ENCODE measurements at places on chromosomes 2 and 18.

DNA sequence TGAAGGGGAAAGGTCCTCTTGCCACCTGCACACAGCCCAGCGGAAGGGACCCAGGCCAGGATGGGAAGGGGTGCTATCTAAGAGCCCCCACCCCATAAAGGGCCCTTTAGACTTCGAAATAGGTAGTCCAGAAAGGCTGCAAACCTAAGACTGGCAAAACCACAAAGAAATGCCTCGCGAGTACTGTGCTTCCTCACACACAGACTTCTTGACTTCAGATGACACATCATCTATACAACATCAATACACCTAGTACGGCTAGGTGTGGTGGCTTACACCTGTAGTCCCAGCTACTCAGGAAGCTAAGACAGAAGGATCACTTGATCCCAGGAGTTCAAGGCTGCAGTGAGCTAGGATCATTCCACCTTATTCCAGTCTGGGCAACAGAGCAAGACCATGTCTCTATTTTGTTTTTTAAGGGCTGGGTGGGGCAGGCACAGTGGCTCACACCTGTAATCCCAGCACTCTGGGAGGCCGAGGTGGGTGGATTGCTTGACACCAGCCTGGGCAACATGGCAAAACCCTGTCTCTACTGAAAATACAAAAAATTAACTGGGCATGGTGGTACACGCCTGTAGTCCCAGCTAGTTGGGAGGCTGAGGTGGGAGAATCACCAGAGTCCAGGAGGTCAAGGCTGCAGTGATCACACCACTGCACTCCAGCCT is 125.8 kb downstream of the CABLES1 start:
- DNase-seq = no peak

DNA sequence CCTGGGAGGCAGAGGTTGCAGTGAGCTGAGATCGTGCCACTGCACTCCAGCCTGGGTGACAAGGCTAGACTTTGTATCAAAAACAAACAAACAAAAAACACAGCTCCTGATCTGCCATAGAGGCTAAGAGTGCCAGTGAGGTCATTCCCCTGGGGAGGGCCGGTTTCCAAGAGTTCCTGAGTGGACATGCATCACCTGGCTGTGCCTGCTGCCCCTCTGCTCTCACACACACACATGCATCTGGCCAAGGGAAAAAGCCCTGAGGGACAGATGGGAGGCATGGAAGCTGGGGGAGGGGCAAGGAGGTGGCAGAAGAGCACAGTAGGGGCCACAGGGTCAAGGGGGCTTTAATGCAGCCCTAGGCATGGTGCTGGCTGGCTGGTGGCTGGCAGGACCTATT is 60.4 kb downstream of the ZBTB7C start:
- DNase-seq = no peak

DNA sequence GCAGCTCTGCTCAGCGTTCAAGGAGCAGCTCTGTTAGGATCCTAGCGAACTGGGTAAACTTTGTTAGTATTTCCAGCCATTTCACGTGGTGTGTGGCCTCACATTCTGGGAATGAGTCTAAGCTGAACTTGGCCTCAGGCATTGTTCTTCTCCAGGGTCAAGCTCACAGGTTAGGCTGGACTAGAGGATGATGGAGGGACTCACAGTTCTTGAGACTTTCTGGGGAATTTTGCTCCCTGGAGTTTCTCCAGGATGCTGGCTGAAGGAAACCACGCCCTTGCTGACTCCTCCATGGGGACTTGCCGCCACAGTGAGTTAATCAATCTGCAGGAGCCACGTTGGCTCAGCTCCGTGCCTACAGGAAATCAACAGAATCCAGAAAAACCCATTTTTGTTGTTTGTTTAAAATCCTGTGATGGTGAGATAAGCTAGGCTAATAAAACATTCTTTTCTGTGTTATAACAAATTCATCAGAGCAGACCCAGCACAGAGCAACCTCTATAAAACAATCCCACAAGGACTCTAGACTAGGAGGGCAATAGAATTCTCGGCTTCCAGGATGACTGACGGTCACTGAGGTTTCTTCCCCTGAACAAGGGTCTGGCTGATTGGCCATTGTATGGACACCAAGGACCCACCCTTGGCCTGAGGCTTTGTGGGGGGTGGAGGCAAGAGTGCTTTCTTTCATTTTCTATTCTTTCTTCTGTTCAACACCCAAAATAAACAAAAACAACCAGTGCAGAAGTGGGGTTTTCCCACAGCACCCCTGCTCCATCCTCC is 12.6 kb downstream of the CNDP1 start:
- no peak for DNase-seq

DNA sequence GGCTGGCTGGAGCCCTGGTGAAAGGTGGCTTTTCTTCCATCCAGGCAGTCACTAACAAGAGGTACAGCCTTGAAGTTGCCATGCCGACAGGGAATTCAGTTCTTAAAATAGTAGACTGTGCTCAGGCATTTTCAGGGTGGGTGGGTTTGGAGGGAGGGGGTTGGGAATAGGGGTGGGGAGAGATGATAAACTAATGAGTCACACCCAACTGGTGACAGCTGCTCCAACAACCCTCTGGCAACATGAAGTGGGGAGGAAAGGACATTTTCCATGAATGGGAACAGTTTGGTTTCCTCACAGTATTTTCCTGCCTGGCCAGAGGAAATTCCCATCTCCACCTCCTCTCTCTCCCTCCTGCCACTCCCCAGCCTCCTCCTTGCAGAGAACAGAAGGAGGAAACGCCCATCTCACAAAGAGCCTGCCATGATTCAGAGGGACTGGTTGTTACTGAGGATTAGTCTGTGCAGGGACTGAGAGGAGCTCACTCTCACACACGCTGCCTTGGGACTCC is 113.0 kb upstream of the SLC1A4 start:
- DNase-seq = peak; percentile 44

DNA sequence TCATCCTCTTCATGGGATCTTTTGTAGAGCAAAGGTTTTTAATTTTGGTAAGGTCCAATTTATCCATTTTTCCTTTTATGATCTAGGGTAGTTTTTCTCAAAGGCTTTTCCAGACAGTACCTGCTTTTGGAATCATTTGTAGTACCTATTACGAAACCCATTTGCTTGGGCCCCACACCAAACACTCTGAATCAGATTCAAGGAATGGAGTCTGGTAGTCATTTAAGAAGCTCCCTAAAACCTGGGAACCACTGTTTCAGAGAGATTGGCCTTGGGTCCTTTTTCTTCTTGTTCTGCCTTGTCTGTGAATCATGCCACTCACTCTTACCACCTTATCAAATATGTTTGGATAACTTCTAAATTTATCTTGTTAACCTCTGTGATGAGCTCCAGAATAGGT is 40.3 kb downstream of the OSBPL6 start:
- DNase-seq = no peak

GRCh38 chr2:31644551-31644950 is 63.8 kb upstream of the SRD5A2 start:
- no peak for DNase-seq

DNA sequence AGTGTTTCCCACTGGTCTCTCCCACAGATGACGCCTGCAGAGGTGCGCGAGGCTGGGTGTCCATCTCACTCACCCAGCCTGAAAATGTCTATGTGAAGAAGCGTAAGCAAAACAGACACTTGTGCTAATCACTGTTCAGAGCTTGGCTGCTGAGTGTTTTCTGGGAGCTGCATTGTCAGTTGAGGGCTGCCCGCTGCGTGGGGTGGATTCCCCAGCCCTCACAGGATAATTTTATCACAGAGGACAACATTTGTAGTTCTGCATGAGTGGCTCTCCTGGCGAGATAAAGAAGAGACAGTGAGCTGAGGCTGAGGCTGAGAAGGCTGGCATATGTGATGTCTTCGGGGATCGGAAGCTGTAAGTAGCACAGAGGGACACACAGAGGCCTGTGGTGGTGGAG is 16.2 kb upstream of the CAPN13 start:
- no peak for DNase-seq

- DNase-seq = no peak
Measured at GRCh38 chr18:48222118-48222517, 187.1 kb downstream of the ZBTB7C start.

DNA sequence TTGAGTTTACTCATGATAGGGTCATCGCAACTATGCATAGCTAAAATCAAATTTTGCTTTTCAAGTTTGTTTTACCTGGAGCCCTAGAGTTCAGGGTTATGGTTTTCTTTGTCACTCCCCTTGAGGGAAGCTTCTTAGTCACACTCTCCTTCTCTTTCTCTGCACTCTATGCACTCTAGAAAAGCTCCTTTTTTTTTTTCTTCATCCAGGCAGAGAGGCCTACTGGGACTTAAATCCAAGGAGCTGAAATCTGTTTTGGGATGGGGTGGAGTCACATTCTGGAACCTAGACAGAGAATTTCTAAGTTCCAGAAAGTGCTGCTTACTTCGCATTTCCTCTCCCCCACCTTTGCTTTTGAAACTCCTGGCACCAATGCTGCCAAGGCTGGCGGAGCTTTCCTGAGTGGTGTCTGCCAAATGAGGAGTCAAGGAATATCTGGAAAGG is 19.1 kb upstream of the IL18R1 start:
- no peak for DNase-seq

DNA sequence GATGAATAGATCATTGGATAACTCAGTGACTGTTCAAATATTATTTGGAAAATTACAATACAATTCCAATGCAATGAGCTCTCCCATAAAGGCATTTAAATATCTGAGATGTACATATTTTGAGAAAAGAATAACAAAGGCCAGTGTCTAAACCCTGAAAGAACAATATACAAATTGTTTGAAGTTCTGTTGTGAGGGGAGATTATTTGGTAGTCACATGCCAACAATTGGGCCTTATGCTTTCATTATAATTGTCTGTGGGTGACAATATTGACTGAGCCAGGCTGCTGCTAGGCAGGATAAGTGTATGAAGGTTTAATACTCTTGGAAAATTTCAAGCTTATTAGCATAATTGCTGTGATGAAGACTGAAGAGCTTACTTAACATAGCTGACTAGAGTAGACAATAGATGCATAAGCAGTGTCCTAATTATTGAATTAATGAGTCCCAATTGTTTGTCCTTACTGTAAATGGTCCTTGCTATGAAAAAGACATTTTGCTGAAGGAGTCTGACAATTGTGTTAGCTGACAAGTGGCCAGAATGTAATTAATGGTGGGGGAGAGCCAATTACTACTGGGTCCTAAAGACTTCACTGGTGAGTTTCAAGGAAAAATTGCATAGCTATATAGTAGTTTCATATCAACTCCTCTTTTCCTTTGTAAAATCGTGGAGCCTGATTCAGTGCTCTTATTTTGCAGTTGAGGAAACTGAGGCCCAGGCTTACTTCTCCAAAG is 5.0 kb upstream of the SMAD2 start:
- no peak for DNase-seq

DNA sequence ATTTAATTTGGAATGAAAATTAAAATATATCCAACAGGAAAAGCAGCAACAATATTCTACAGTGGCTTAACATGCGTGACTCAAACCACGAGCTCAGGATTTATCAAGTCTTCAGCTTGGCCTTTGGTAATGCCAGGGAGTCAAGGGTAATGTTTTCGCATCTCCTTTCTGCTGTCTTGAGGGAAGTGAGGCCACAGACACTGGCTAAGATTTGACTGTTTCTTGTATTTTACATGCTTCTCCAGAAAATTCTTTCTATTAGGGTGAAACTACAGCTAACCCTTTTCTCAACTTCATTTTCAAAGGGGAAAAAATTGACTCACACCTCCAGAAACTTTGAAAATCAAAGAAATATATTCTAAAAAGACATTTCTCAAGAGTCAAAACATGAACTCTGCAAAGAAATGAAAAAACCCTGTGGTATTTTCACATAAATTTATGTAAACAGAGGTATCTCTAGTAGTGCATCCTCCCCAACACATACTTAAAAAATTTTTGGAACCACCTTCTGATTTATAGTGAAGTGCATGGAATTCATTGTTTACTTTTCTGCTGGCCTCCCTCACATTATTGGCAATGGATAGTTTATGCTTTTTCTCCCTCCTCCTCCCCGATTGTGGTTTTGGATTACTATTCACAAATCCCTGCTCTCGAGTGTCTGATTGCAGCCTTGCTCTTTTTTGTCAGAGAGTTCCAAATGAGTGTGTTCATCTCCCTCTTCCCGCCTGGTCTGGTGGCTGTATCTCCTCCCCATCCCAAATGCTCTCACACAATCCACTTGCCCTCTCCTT is 48.7 kb downstream of the DPP4 start:
- no peak for DNase-seq

DNA sequence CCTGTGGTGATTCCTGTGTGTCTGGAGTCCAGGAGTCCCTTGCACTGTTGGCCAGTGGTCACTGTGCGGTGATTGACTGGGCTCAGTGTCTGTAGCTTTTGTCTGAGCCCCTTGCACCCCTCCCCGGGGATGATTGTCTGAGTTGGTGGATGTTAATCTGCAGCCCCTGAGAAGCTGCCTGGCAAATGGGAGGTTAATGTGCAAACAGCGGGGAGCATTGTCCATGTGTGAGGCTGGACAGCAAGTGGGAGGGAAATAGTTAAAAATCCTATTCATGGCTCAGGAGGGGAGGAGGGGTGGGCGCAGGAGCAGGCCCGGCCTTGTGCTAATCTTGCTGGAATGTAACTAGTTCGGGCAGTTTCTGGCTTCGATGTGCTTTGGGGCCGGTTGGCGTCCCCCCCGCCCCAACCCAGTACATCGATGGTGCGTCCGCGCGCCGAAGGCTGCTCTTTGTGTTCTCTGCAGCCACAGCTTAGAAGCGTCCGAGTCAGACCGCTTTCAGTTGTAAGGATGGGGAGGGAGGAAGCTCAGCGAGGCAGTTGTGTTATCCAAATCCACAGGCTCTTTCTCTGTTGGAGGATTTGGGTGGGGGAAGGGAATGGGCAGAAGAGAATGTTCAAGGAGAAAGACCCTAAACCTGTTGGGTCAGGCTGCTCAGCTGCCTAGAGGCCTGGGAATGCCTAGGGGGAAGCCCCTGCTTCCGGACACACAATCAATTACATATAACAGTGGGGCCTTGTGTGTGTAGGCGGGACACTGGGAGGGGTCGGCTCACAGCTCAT is 71.8 kb downstream of the TGOLN2 start:
- no peak for DNase-seq

DNA sequence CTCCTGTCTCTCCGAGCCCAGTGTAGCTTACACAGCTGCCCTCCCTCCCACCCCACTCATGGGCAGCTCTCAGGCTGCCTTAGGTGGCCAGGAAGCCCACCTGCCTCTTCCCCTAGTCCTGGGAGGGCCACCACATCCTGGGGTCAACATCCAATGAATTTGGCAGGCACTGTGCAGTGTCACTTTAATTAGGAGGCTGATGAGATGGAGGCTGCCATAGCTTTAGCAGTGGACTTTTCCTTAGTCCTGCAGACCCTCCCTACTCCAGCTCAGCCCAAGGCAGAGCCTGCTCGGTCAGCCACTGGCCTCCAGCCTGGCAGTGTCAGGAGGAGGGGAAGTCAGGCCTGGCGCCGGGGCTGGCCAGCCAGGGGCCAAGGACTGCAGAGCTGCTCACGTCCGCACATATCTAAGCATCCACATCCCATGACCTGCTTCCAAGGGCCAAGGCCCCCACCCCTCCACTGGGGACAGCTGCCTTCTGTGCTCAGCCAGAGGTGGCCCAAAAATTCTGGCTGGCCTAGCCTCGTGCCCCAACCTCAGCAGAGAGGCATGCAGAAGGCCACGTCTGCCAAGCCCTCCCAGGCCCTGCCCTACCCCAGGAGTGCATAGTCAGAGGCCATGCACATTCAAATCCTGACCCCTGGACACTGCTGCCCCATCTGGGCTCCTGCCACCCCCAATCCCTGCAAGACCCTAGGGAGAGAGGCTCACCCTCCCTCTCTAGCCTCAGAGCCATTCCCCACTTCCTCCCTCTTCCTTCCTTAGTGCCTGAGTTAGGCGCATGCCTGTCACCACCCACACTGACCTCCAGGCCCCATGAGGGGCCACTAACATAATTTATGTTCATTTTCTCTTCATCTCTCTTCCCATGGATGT is 33.1 kb downstream of the ADRA2B start:
- no peak for DNase-seq

GRCh38 chr2:240786355-240786841 is 33.6 kb downstream of the KIF1A start:
- no peak for DNase-seq
